ENCODE measurements at places on chromosomes 4 and X.

DNA sequence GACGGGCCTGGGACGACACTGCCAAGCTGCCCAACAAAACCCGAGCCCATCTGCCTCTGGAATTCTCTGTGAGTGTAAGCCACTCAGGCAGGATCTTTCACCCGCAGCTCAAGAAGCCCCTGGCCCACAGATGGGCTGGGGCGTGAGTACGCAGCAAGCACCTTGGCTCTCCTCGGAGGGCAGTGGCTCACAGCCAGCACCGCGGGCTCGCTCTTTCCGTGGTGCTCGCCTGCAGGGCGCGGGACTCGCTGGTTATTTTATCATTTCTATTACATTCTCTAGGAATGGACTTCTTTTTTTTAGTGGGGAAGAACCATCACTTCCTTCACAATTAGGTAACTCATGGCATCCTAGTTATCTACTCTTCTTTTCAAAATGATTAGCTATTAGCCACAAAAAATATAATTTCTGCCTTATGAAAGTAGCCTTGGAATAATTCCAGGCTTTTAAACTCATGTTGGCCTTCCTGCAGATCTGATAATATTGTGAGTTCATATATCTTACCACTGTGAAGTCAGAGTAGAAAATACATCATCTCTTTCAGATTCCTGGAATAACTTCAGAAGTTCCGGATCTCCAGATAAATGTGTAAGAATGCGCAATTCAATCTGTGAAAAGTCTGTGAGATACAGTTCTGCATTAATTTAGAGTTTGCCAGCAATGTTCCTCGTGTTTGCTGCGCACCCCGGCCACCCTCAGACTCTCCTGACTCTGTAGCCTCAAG lies 68.6 kb downstream of the NAT8L start:
- no peak for DNase-seq

- no peak for DNase-seq
Measured at GRCh38 chr4:177246641-177247584, 62.8 kb upstream of the NEIL3 start.

- DNase-seq, result peak; percentile 96
Measured at GRCh38 chr4:38667085-38667893, 3.3 kb downstream of the KLF3 start.

DNA sequence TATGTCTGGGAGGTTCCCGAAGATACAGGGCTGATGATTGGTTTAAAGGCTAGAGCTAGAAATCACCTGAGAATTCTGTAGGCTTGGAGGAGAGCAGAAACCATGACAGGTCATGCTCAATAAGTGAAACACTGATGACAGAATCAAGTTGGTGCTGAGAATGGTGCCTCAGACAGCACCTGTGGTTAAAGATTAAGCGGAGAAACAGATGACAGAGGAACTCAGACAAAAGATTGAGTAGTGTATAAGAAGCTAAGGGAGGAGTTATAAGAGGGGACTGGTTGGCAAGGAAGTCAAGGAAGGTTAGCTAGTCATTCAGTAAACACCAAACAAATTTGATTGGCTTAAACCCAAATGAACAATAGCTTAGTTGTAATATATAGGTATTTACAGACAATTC lies 385.4 kb upstream of the CNKSR2 start:
- no peak for DNase-seq

DNA sequence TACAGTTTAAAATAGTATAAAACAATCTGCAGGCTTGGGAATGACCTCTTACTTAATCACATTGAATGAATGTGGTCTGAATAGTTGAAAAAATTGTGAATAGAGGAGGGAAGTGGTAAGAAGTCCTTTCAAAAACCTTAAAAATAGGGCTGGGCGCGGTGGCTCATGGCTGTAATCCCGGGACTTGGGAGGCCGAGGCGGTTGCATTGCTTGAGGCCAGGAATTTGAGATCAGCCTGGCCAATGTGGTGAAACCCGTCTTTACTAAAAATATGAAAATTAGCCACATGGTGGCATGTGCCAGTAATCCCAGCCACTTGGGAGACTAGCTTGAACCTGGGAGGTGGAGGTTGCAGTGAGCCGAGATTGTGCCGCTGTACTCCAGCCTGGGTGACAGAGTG lies 36.5 kb downstream of the HERC3 start:
- no peak for DNase-seq

DNA sequence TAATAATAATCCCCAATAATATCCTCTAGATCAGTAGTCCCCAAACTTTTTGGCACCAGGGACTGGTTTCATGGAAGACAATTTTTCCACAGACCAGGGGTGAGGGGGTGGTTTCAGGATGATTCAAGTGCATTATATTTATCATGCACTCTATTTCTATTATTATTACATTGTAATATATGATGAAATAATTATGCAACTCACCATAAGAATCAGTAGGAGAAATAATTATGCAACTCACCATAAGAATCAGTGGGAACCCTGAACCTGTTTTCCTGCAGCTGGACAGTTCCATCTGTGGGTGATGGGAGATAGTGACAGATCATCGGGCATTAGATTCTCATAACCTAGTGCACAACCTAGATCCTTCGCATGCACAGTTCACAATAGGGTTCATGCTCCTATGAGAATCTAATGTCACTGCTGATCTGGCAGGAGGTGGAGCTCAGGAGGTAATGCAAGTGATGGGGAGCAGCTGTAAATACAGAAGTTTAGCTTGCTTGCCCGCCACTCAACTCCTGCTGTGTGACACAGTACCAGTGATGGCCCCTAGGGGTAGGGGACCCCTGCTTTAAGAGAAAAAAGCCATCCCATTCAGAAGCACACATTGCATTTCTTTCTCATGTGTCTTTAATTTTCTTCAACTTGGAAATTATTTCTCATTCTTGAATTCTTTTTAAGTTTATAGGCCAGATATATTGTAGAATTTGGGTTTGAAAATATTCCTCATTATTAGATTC lies 16.0 kb upstream of the SH3RF1 start:
- no peak for DNase-seq

DNA sequence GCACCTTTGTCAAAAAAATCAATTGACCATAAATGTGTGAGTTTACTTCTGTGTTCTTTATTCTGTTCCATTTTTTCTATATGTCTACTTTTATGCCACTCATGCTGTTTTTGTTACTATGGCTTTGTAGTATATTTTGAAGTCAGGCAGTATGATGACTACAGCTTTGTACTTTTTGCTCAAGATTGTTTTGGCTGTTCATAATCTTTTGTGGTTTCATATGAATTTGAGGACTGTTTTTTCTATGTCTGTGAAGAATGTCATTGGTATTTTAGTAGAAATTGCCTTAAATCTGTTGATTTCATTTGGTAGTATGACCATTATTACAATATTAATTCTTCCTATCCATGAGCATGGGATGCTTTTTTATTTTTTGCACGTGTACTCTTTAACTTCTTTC lies 346.8 kb downstream of the PPP3CA start:
- DNase-seq, result no peak

GRCh38 chr4:20192736-20193135 lies 59.0 kb upstream of the SLIT2 start:
- DNase-seq, result no peak

DNA sequence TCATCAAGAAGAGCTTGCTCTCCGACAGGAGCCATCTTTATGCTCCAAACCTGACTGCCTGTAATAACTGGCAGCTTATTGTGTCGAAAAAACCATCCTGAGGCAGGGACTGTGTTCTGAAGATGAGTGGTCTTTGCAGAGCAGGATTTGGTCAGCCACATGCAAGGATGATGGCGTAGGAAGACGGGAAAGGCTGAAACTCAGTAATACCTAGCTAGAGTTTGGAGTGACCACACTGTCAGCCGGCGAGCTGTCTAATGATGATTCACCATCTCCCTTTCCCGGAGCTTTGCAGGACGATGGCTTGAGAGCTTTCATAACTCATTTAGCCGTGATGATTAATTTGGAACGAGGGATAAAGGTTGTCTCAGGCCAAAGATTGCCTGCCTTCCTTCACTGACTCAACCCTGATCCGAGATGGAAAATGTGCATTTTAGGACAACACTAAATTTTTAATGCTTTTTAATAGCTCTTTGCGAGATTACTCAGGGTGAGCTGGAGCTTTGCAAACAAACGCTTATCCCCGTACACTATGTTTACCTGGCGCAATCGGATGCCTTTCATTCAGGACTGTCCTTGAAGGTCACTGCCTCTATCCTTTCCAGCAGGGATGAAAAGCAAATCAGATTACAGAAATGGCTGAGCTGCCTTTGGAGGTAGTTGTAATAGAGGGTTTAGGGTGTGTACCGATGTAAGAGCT lies 288.5 kb downstream of the ASMT start:
- DNase-seq, result peak; percentile 52

DNA sequence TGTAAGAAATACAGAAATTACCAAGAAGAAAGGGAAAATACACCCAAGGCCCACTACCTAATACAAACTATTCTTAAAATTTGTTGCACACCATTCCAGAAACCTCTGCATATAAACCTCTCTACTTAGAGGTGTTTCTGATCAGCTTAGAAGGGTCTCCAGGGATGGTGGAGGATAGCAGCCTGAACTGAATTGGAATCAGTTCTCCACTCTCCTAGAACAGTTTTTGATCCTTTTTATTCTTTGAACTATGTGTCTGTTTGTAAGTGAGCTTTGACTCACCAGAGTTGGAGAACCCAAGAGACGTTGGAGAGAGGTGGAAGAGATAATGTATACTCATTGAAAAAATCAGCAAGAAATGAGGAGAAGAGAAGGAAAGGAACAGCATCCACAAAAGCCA lies 96.6 kb upstream of the OTUD4 start:
- DNase-seq, result no peak

DNA sequence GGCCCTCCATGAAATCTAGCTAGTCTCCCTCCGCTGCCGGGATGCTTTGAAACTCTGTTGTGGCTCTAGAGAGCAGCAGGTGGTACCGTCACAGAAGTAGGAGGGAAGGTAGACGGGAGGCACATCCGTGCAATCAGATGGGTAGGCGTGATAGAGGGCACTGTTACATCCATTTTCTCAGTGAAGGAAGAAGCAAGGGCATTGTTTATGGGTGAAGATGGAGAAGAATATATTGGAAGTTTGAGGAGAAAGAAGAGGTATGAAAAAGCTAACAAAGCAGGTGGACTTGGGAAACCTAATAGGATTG lies 1.3 kb downstream of the ANAPC4 start:
- no peak for DNase-seq

- peak; percentile 13 for DNase-seq
Measured at GRCh38 chrX:76172325-76172893, 453 bp upstream of the PBDC1 start.

- no peak for DNase-seq
Measured at GRCh38 chrX:37468124-37468739, 103.2 kb upstream of the LANCL3 start.

DNA sequence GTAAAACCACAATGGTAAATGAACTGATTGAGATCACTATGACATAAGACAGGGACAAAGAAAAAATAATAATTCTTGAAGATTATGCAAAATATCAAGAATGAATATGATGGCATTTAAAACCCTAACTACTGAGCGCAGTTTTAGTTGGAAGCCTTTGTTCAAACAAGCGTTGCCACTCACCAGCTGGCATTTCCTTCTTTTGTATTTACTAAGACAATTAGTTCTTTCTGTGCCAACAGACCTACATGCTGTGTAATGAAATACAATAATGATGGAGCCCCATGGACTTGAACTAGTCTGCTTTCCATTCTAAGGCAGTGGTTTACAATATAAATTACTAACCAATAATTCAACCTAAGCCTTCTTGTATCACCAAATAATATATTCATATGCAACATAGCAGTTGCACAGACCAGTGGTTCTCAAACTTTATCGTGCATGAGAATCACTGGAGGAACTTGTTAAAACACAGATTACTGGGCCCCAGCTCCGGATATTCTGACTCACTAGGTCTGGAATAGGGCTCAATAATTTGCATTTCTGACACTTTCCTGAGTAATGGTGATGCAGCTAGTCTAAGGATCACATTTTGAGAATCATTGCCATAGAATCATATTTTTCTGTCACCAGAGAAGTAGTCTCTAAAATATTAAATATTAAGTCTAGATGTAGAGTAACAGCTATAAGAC lies 196.4 kb upstream of the MAGEB18 start:
- DNase-seq, result no peak

DNA sequence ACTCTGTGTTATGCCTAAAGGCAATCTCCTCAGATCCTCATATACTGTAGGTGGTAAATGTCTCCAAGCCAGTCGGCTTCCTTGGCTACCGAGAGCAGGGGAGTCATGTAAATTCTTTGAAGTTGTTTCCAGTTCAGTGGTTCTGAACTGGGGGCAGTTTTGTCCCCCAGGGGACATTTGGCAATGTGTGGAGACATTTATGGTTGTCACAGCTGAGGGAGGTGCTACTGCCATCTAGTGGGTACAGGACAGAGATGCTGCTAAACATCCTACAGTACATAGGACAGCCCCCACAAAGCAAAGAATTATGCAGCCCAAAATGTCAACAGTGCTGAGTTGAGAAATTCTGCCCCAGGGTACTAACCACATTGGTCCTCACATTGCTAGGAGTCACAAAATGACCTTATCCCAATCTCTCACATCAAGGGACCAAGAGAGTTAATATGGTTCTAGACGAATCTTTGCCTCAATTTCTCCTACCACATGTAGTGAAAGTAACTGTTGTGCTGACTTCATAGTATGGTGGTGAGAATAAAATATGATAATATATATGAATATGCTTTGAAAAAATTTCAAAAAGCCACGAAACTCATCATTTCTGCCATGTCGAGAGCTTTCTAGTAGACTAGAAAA lies 104.4 kb upstream of the ARHGAP24 start:
- no peak for DNase-seq

DNA sequence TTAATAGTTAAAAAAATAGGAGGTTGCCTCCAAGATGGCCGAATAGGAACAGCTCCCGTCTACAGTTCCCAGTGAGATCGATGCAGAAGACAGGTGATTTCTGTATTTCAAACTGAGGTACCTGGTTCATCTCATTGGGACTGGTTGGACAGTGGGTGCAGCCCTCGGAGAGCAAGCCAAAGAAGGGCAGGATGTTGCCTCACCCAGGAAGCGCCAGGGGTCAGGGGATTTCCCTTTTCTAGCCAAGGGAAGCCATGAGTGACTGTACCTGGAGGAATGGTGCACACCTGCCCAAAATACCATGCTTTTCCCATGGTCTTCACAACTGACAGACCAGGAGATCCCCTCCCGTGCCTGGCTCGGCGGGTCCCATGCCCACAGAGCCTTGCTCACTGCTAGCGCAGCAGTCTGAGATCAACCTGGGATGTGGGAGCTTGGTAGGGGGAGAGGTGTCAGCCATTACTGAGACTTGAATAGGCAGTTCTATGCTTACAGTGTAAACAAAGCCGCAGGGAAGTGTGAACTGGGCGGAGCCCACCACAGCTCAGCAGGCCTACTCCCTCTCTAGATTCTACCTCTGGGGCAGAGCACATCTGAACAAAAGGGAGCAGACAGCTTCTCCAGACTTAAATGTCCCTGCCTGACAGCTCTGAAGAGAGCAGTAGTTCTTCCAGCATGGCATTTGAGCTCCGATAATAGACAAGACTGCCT lies 47.5 kb downstream of the PPA2 start:
- no peak for DNase-seq

Data from amniotic stem cell (primary cell).